Dermis blood vessel endothelial cell (primary cell): ENCODE measurements at places on chromosomes 1 and 21. TPM values are rescaled to one million over a fixed set of nuclear protein-coding genes. Genes with fewer than 3 reads are reported as not detected.

GRCh38 chr1:58457023-58457635 lies 89.4 kb downstream of the OMA1 start:
- no peak for DNase-seq

- DNase-seq: no peak
These were observed 42.9 kb downstream of the HSPG2 start for GRCh38 chr1:21894034-21894881.

- no peak for DNase-seq
These were observed 47.6 kb downstream of the KRTAP19-8 start for GRCh38 chr21:30990514-30991262.

DNA sequence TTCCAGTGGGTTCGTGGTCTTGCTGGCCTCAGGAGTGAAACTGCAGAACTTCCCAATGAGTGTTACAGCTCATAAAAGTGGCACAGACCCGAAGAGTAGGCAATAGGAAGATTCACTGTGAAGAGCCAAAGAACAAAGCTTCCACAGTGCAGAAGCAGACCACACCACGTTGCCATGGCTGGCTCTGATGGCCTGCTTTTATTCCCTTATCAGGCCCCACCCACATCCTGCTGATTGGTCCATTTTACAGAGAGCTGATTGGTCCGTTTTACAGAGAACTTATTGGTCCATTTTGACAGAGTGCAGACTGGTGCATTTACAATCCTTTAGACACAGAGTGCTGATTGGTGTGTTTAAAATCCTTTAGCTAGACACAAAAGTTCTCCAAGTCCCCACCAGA lies 131.4 kb upstream of the CHRM3 start:
- DNase-seq: no peak

DNA sequence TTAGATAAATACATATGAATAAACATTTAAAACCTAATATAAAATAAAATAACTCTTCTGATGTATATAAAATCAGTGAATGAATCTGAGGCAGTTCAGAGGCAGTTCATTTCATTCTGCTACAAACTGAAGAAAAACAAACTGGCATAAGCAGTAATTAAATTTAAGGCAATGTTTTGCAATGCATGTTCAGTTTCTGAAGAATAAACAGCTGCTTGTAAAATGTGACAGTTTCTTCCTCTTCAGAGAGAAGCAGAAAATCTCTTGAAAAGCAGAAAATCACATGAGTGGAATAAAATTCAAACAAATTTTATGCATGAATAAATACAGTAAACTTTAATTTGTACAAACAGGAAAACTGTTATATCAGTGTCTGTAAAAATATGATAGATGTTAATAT lies 643.7 kb downstream of the KCNT2 start:
- DNase-seq: no peak

The PTPRC gene
- not detected in 2 replicates for total RNA-seq

DNA sequence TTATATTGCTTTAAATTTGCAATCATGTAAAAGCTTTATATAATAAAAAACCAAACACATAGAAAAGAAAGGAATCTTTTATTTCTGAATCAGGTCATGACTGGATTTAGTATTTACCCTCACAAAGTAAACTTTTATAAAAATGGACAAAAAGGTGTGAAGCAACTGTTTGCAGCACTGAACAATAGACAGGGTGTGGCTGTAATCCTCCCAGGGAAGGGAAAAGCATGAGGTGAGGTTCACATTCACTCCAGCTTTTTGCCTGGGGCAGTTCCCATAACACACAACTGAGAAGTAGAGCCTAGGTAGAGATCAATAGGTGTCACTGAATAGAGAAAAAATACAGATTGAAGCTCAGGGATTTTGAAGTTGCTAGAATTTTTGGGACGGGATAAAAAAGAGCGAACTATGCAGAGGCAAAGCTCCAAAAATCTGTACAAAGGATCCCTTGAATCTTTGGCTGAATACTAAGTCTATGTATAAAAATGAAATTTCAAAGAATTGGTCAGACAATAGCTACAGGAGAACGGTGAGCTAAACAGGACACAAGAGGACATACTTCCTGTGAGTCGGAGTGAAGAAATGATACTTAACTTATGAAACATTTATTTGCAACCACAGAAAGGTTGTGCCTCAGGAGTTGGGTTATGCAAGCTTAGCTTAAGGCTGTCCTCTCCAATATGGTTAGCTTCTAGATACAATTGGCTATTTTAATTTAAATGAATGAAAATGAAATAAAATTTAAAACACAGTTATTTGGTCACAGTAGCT lies 162.0 kb upstream of the ZP4 start:
- DNase-seq: no peak

- no peak for DNase-seq
These were observed 482 bp downstream of the SLC2A5 start for GRCh38 chr1:9068981-9069325.

The TNFRSF18 gene
- total RNA-seq: 1.0 TPM in 1 of 2 replicates, not detected in the other

The OXCT2 gene
- total RNA-seq: 2.9 and 7.0 TPM in 2 replicates

- peak; percentile 84 for DNase-seq
These were observed 47.6 kb downstream of the IER5 start for GRCh38 chr1:181135815-181136737.

- DNase-seq: no peak
These were observed 292.8 kb downstream of the PTBP2 start for GRCh38 chr1:97014426-97014825.

- peak; percentile 44 for DNase-seq
These were observed 537.8 kb downstream of the SMYD3 start for GRCh38 chr1:245969283-245969682.
